ENCODE measurements at places on chromosomes 2 and 18. TPM values are rescaled to one million over a fixed set of nuclear protein-coding genes. Genes with fewer than 3 reads are reported as not detected.

DNA sequence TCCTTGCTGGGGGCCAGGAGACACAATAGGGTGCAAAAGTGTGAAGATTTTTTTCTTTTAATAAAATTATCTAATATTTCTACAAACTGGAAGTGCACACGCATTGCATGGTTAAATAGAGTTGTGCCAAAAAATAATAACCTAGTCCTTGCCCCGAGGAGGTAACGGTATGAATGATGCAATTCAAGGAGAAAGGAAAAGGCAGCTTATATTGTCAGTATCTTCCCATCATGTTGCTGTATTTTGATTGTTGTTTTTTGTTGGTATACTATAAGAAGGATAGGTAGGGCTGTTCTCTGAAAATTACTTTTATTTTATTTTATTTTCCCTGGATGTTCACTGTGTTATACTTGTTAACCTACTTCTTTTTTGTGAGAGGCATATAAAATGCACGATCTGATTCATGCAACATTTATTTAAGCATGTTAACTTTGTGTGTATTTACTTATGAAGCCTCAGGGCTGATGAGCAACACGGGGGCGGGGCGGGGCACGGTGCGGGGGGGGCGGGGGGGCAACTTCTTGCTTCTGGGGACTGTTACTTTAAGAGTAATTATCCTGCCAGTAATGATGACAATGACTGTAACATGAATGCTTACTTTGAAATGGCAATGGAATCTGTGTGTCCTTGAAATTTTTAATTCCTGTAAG, 118.6 kb downstream of the AQP4 start:
- DNase-seq, result no peak
- no peak overlapping the region for H3K4me3 ChIP-seq
- no peaks in the 10 kb centered on the region for H3K27me3 ChIP-seq
- H3K27ac ChIP-seq, result no peak overlapping the region

DNA sequence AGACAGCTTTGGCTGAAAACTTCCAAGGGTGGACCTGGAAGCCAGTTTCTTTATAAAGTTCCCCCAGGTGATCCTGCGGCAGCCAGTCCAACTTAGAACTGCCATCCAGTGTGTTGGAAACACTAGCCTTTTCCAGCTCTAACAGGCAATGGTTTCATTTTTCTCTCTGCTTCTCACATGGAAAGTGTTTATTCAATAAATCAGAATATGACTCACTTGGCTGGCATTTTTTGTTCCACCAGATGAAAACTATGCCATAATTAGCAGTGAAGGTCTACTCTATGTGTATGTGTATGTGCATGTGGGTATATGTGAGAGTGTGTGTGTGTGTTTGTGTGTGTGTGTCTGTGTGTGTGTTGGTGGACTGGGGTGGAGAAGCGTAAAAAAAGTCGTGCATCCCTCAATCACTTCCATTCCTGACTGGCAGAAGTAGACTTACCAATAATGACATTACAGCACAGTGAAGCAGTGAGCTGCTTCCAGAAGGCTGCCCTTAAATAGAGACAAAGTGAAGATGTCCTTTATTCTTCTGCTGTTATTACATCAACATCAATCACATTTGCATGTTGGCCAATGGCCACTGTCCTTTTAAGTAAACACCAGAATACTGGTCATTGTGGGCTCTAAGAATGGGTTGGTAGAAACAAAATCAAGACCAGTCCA, 90.9 kb upstream of the SETBP1 start:
- no peak overlapping the region for H3K4me3 ChIP-seq
- H3K36me3 ChIP-seq, result no peaks in the 10 kb centered on the region
- no peaks in the 10 kb centered on the region for H3K4me1 ChIP-seq
- DNase-seq, result no peak
- H3K27me3 ChIP-seq, result no peaks in the 10 kb centered on the region

Gene ACMSD
- not detected for total RNA-seq

DNA sequence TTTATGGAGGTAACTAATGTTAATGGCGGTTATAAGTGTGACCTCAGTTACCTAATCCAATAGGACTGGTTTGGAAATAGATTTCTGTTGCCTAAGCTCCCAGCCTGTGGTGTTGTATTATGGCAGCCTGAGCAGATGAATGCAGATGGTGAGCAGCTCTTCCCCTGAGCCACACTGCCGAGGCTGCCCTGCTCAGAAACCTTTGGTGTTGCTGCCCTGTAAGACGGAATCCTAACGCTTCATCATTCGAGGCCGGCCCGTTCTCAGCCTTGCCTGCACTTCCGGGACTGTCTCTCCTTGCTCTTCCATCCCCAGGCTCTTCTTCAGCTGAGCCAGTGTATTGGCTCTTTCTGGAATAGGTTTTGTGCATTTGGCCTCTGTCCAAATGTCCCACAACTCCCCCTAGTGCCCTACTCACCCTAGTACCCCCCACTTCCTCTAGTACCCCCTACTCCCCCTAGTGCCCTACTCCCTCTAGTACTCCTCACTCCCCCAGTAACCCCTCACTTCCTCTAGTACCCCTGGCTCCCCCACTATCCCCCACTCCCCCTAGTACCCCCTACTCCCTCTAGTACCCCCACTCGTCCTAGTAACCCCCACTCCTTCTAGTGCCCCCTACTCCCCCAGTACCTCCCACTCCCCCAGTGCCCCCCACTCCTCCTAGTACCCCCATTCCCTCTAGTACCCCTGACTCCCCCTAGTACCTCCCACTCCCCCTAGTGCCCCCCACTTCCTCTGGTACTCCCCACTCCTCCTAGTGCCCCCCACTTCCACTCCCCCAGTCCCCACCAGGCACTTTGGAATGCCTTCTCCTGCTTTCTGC, 106.0 kb upstream of the TAF1B start:
- H3K27ac ChIP-seq, result no peak overlapping the region
- H3K36me3 ChIP-seq, result no peaks in the 10 kb centered on the region
- DNase-seq, result no peak
- H3K27me3 ChIP-seq, result no peaks in the 10 kb centered on the region
- no peaks in the 10 kb centered on the region for H3K4me1 ChIP-seq

Gene FKBP7
- total RNA-seq, result 0.83 TPM

- peak within 1 kb of the TSS; percentile 37 for H3K4me3 ChIP-seq
- no peaks in the 10 kb centered on the region for H3K27me3 ChIP-seq
- peaks cover 22% of the 10 kb centered on the region for H3K4me1 ChIP-seq
- DNase-seq, result no peak
- peak within 1 kb of the TSS; percentile 17 for H3K27ac ChIP-seq
- no peaks in the 10 kb centered on the region for H3K36me3 ChIP-seq
Observed at GRCh38 chr2:10079870-10080535, at the start of gene CYS1. CYS1 (minus strand) TSS chr2:10080411; CDS start chr2:10080223, 188 bp downstream.

- H3K4me3 ChIP-seq, result no peak overlapping the region
- no peak overlapping the region for H3K27ac ChIP-seq
- H3K27me3 ChIP-seq, result no peaks in the 10 kb centered on the region
- no peak for DNase-seq
Observed at GRCh38 chr2:223414646-223415045, 187.5 kb downstream of the SCG2 start.

GRCh38 chr2:156456616-156457015, 20.4 kb downstream of the GPD2 start:
- no peaks in the 10 kb centered on the region for H3K36me3 ChIP-seq
- H3K4me3 ChIP-seq, result no peak overlapping the region
- DNase-seq, result no peak
- no peak overlapping the region for H3K27ac ChIP-seq
- H3K27me3 ChIP-seq, result no peaks in the 10 kb centered on the region

DNA sequence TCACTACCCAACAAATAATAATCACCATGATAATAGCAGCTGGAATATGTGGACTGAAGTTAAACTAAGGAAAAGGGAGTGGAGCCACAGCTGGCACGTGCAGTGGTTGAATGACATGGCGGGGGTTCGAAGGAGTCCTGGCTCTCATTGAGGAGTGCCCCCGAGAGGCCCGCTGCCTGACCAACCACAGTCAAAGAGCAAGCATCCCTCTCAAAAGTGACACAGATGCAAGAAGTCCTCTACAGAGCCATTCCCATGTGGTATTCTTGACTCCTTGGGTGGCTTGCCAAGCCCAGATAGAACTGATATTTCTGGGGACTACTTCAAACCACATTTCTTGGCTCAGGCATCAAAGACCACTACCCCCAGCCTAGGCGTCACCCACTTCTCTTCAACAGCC, 405.1 kb downstream of the TNS1 start:
- H3K36me3 ChIP-seq, result no peaks in the 10 kb centered on the region
- DNase-seq, result no peak
- no peaks in the 10 kb centered on the region for H3K27me3 ChIP-seq
- no peak overlapping the region for H3K27ac ChIP-seq
- no peak overlapping the region for H3K4me3 ChIP-seq
- H3K4me1 ChIP-seq, result no peaks in the 10 kb centered on the region

DNA sequence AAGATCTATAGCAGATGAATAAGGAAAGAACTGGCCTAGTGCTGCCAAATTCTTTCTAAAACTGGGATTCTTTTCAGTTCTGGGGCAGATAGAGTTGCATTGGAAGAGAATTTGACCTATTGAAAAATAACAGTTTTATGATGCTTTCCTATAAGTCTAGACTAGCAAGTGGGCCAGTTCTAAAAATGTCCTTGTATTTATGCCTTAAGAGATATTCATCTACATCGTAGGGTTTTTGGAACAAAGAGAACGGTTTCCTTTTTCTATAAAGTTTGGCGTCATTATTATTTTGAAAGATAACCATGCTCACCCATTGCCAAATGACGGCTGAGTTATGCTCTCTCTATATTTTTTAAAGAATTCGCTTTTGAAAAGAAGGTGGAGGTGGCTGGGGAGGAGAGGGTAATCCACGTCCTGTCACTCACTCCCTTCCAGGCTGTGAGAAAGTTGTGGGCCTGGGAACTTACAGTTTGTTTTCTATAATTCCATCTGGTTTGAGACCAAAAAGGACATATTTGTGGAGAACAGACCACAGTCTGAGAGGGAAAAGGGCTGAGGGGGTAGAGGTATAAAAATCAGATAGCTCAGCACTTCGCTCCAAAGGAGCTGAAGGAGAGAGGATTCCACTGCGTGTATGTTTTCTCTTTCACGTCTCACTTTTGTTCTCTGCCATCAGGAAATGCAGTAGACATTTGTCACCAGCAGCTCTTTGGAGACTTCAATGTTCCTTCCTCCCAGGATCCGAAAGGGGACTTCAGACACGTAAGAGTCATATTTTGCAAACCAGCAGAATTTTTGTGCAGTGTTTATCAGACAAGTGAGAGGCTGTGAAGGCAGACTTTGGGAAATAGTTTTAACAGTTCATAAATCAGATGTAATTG, 281.9 kb upstream of the FN1 start:
- H3K4me1 ChIP-seq, result no peaks in the 10 kb centered on the region
- no peak for DNase-seq
- no peak overlapping the region for H3K27ac ChIP-seq
- H3K36me3 ChIP-seq, result no peaks in the 10 kb centered on the region
- no peaks in the 10 kb centered on the region for H3K27me3 ChIP-seq

DNA sequence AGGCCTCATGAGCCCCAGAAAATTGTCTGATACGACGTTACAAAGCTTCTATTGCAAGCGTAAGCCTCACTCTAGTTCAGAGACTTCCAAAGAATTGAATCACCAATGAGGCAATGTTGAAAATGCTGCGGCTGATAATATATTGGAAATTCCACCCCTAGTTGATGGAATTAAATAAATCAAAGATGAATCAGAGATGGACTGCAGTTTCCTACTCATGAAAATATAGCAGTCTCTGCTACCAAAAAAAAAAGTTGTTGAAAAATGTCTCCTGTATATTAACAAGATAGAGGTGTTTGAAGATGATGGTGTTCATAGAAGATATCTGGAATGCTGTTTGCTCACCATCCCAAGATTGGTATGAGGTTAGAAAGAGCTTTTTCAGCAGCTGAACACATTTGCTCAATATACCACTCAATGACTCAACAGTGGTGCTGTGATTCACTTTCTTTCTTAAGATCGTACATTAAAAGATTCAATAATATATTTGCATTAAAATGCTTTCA, 99.8 kb upstream of the ARHGAP28 start:
- H3K4me1 ChIP-seq, result no peaks in the 10 kb centered on the region
- no peaks in the 10 kb centered on the region for H3K27me3 ChIP-seq
- H3K27ac ChIP-seq, result no peak overlapping the region
- no peak overlapping the region for H3K4me3 ChIP-seq
- DNase-seq, result no peak

DNA sequence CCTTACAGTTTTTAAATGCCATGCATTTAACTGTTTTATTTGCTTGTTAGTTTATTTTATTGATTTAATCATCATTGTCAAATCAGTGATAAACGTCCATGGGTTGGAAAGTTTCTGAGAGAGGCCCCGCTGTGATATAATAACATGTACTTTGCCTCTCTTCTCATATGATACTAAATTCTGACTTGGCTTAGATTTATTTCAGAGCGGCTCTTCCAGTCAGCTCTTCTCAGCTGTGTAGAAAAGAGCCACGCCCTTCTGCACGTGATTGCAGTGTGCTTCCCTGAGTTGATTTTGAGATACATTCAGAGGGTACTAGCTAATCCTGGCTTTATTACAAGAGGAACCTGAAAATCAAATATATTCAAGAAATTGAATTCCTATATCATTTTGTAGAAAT, 218.6 kb downstream of the KCNE4 start:
- H3K27me3 ChIP-seq, result no peaks in the 10 kb centered on the region
- no peaks in the 10 kb centered on the region for H3K4me1 ChIP-seq
- no peak overlapping the region for H3K4me3 ChIP-seq
- no peak overlapping the region for H3K27ac ChIP-seq

DNA sequence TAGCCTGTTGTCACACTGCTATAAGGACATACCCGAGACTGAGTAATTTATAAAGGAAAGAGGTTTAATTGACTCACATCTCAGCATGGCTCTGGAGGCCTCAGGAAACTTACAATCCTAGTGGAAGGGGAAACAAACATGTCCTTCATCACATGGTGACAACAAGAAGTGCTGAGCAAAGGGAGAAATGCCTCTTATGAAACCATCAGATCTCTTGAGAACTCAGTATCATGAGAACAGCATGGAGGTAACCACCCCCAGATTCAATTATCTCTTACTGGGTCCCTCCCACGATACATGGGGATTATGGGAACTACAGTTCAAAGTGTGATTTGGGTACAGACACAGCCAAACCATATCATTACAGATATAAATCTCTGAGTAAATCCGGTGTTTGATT, 148.7 kb downstream of the PRPF40A start:
- no peaks in the 10 kb centered on the region for H3K4me1 ChIP-seq
- no peak overlapping the region for H3K4me3 ChIP-seq
- no peaks in the 10 kb centered on the region for H3K27me3 ChIP-seq
- DNase-seq, result no peak
- no peak overlapping the region for H3K27ac ChIP-seq
- H3K36me3 ChIP-seq, result no peaks in the 10 kb centered on the region
